ENCODE measurements at places on chromosomes 3 and 15. TPM values are rescaled to one million over a fixed set of nuclear protein-coding genes. Genes with fewer than 3 reads are reported as not detected.
A peak's percentile ranks its signal among the peaks of the same experiment; 100 is the strongest.

- no peak overlapping the region for H3K4me3 ChIP-seq
- H3K4me1 ChIP-seq = peaks cover 5% of the 10 kb centered on the region
- no peak for DNase-seq
- H3K27me3 ChIP-seq = no peaks in the 10 kb centered on the region
Measured at GRCh38 chr3:156787926-156788663, 38.1 kb upstream of the LEKR1 start.

GRCh38 chr15:88246666-88247446 lies 9.7 kb downstream of the NTRK3 start:
- H3K36me3 ChIP-seq = no peaks in the 10 kb centered on the region
- no peak overlapping the region for H3K4me3 ChIP-seq
- no peaks in the 10 kb centered on the region for H3K27me3 ChIP-seq
- H3K4me1 ChIP-seq = no peaks in the 10 kb centered on the region
- DNase-seq = peak; percentile 64
- no peak overlapping the region for H3K27ac ChIP-seq

DNA sequence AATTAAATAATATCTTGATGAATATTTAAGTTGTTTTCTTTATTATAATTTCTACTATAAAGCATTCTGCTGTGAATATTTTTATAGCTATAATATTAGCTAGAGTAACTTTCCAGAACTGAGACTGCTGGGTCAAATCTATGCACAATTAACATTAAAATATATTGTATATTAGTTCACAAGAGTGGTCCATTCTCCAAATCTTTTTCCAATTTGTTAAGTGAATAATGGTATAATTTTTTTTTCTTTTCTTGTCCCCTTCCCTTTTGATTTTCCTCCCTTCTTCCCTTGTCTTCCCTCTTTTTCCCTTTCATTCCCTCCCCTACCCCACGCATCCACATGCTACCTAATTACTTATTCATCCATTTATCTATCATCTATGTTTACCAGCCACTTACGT lies 977.5 kb downstream of the TUSC7 start:
- no peaks in the 10 kb centered on the region for H3K36me3 ChIP-seq
- H3K4me3 ChIP-seq = no peak overlapping the region
- no peaks in the 10 kb centered on the region for H3K27me3 ChIP-seq
- DNase-seq = no peak
- no peaks in the 10 kb centered on the region for H3K4me1 ChIP-seq

- no peaks in the 10 kb centered on the region for H3K4me1 ChIP-seq
- no peak for DNase-seq
- no peak overlapping the region for H3K27ac ChIP-seq
- H3K4me3 ChIP-seq = no peak overlapping the region
- H3K36me3 ChIP-seq = no peaks in the 10 kb centered on the region
- no peaks in the 10 kb centered on the region for H3K27me3 ChIP-seq
Measured at GRCh38 chr3:146222204-146223046, 28.5 kb downstream of the PLSCR4 start.

- no peaks in the 10 kb centered on the region for H3K4me1 ChIP-seq
- no peaks in the 10 kb centered on the region for H3K27me3 ChIP-seq
- no peak overlapping the region for H3K4me3 ChIP-seq
- no peaks in the 10 kb centered on the region for H3K36me3 ChIP-seq
- H3K27ac ChIP-seq = no peak overlapping the region
- no peak for DNase-seq
Measured at GRCh38 chr3:185094697-185095096, 58.2 kb downstream of the C3orf70 start.

DNA sequence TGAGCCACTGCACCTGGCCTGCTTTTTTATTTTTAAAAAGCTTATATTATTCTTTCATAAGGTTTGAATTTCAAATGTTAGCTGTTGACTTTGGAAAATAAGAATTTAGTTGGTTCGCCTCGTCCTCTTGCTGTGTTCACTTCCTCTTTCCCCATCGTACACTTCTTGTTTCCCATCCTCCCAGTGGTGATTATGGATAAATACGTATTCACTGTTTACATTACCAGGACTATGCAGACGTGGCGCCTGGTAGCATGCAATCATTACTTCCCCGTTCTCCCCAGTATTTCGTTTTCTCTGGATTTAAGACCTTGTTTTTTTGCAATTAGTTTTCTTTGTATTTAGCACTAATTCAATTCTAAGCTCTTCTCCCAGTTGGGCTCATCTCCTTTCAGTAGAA lies 70.1 kb downstream of the LMLN start:
- no peak overlapping the region for H3K27ac ChIP-seq
- no peaks in the 10 kb centered on the region for H3K36me3 ChIP-seq
- no peaks in the 10 kb centered on the region for H3K27me3 ChIP-seq

DNA sequence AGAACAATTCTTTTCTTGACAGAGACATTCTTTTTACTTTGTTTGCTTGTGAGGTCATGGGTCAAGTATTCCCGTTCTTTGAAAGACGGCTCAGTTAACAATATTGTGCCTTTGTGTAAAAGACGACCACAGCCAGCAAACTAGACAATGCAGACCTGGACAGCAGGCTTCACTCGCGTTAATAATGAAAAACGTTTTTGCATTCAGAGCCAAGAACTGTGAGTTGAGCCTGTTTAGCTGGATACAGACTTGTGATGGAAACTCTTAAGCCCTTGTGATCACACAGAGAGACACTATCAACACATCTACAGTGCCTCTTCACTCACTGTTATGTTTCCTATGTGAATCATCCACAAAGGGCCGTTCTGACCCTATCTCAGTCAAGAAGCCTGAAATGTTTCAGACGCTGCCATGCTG lies 37.3 kb upstream of the CMTM7 start:
- H3K4me3 ChIP-seq = no peak overlapping the region
- no peak for DNase-seq
- H3K36me3 ChIP-seq = no peaks in the 10 kb centered on the region
- no peaks in the 10 kb centered on the region for H3K27me3 ChIP-seq

- H3K27me3 ChIP-seq = no peaks in the 10 kb centered on the region
- H3K4me3 ChIP-seq = no peak overlapping the region
- no peak for DNase-seq
- H3K36me3 ChIP-seq = no peaks in the 10 kb centered on the region
- H3K27ac ChIP-seq = no peak overlapping the region
- peaks cover 29% of the 10 kb centered on the region for H3K4me1 ChIP-seq
Measured at GRCh38 chr3:43218156-43218555, 68.2 kb upstream of the SNRK start.

- H3K4me3 ChIP-seq = no peak overlapping the region
- no peaks in the 10 kb centered on the region for H3K36me3 ChIP-seq
- peaks cover 15% of the 10 kb centered on the region for H3K27me3 ChIP-seq
- no peak for DNase-seq
- no peak overlapping the region for H3K27ac ChIP-seq
- no peaks in the 10 kb centered on the region for H3K4me1 ChIP-seq
Measured at GRCh38 chr15:91124132-91124531, 24.1 kb downstream of the SV2B start.

- no peak overlapping the region for H3K27ac ChIP-seq
- no peak overlapping the region for H3K4me3 ChIP-seq
- no peak for DNase-seq
- no peaks in the 10 kb centered on the region for H3K4me1 ChIP-seq
Measured at GRCh38 chr3:193773266-193774220, 180.5 kb downstream of the OPA1 start.

- H3K27ac ChIP-seq = no peak overlapping the region
- no peak overlapping the region for H3K4me3 ChIP-seq
- no peak for DNase-seq
- H3K36me3 ChIP-seq = no peaks in the 10 kb centered on the region
- no peaks in the 10 kb centered on the region for H3K27me3 ChIP-seq
- H3K4me1 ChIP-seq = peaks cover 25% of the 10 kb centered on the region
Measured at GRCh38 chr15:50879016-50879617, 29.4 kb upstream of the AP4E1 start.

DNA sequence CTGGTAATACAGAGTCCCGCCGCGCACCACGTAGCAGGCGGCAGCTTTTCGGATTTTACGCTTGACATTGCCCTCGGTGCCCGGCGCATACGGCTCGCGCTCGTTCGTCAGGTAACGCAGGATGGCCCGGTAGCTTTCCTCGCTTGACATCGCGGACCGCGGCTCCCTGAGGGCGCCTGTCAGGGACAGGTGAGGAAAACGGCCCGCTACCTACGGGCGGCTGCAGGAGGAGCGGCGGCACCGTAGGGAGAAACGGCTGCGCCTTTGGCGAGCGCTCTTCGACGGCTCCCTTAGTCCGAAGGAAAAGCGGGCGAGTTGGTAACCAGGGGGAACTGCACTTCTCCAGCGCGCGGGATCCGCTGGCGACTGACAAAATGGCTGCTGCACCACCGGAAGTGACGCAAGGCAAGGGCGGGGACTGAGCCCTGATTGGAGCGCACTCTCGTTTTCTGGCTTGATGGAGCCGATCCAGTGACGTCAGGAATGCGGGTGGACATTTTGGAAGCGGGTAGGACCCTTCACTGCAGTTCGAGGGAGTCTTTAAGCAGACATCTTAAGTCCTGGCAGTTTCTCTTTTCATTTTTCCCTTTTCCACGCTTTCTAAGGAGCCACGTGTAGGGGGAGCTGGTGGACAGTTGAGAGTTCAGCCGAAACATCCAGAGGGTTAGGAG lies at the start of gene ZBTB11:
Gene ZBTB11 (minus strand): TSS at position 368 of the 671 bp plus-strand sequence. CDS start 218 bp downstream, at position 150.
- peak within 1 kb of the TSS; percentile 78 for H3K4me3 ChIP-seq
- peaks cover 44% of the 10 kb centered on the region for H3K4me1 ChIP-seq
- peaks cover 20% of the 10 kb centered on the region for H3K36me3 ChIP-seq
- H3K27ac ChIP-seq = peak within 1 kb of the TSS; percentile 98

DNA sequence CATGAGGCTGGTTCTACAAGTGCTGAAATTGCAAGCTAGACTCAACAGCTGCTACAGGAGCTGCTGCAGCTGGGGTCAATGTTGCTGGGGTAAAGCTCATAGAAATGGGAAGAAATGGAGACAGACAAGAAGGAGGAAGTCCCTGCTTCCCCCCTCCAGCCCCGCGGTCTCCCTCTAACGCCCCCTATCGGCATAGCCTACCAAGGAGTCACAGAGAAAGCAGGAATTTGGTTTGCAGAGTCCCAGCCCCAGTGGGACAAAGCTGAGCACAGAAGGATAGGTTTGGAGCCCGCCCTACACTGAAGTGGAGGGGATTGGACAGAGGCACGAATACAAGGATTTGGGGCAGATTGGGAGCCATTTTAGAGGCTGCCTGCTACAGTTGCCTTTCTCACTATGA lies 176.9 kb upstream of the ANKRD28 start:
- H3K36me3 ChIP-seq = no peaks in the 10 kb centered on the region
- no peak for DNase-seq

- H3K4me1 ChIP-seq = no peaks in the 10 kb centered on the region
- no peaks in the 10 kb centered on the region for H3K36me3 ChIP-seq
- no peaks in the 10 kb centered on the region for H3K27me3 ChIP-seq
- no peak overlapping the region for H3K27ac ChIP-seq
- H3K4me3 ChIP-seq = no peak overlapping the region
Measured at GRCh38 chr3:114929971-114930732, 216.9 kb downstream of the ZBTB20 start.

- no peaks in the 10 kb centered on the region for H3K36me3 ChIP-seq
- H3K27ac ChIP-seq = no peak overlapping the region
- peaks cover 1% of the 10 kb centered on the region for H3K4me1 ChIP-seq
- H3K4me3 ChIP-seq = no peak overlapping the region
- DNase-seq = no peak
Measured at GRCh38 chr15:77416148-77416455, 3.8 kb downstream of the PEAK1 start.

- no peak overlapping the region for H3K27ac ChIP-seq
- no peak for DNase-seq
- no peaks in the 10 kb centered on the region for H3K4me1 ChIP-seq
Measured at GRCh38 chr3:55621648-55622047, 134.5 kb upstream of the WNT5A start.

DNA sequence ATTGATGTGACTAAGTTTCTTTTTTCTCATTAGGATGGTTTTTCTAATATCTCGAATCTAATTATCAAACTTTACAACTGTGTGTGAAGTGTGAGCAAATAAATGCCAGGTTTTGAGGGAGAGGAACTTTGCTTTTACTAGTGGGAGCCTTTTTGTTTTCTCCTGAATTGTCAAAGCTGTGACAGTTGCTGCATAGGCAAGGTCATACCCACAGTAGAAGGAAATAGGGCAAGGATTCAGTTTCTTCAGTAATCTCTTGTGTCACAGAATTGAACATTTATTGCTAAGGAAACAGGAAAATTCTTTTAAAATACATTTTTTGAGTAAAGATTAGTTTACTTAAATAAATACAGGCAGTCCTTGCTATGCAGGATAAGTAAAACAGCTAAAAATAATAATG lies 19.5 kb downstream of the GMPS start:
- no peaks in the 10 kb centered on the region for H3K27me3 ChIP-seq
- H3K27ac ChIP-seq = no peak overlapping the region
- no peak for DNase-seq
- H3K4me3 ChIP-seq = no peak overlapping the region

GRCh38 chr15:37289109-37289765 lies 188.9 kb upstream of the MEIS2 start:
- H3K4me1 ChIP-seq = no peaks in the 10 kb centered on the region
- no peak for DNase-seq
- no peak overlapping the region for H3K4me3 ChIP-seq
- no peaks in the 10 kb centered on the region for H3K27me3 ChIP-seq
- H3K27ac ChIP-seq = no peak overlapping the region

DNA sequence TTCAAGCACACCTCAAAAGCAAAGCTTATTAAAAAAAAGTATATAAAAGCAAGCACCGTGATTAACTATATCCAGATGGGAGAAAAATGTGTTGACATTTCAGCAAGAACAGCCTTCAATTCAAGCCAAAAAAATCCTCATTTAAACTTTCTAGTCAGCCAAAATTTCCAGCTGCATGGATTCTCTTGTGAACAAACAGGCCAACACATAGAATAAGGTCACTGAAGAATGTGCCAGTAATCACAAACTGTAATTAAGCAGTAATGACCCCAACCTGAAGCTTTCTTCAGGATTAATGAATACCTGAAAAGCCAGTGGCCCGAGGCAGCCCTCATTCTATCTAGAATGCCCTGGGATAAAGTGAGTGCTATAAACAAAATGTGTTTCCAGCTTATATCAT lies 130.7 kb upstream of the KCNMB2 start:
- no peaks in the 10 kb centered on the region for H3K36me3 ChIP-seq
- no peak overlapping the region for H3K27ac ChIP-seq
- no peaks in the 10 kb centered on the region for H3K27me3 ChIP-seq
- no peaks in the 10 kb centered on the region for H3K4me1 ChIP-seq
- DNase-seq = no peak

- no peaks in the 10 kb centered on the region for H3K27me3 ChIP-seq
- DNase-seq = no peak
- no peaks in the 10 kb centered on the region for H3K4me1 ChIP-seq
Measured at GRCh38 chr15:48244921-48245320, 38.8 kb downstream of the SLC12A1 start.

RASGRP1 gene
- total RNA-seq = 125 TPM

TUSC7 gene
- not detected for total RNA-seq

ANKRD34C gene
- not detected for total RNA-seq

AADAC gene
- not detected for total RNA-seq

Data from CD4-positive, alpha-beta memory T cell (primary cell).